Nephron progenitor cell (in vitro differentiated cells): ENCODE measurements at places on chromosomes 6 and 20.

GRCh38 chr20:347317-347639 lies 367 bp downstream of the NRSN2 start:
- no peak for DNase-seq

GRCh38 chr6:90158936-90159335 lies 137.7 kb downstream of the BACH2 start:
- DNase-seq: no peak

DNA sequence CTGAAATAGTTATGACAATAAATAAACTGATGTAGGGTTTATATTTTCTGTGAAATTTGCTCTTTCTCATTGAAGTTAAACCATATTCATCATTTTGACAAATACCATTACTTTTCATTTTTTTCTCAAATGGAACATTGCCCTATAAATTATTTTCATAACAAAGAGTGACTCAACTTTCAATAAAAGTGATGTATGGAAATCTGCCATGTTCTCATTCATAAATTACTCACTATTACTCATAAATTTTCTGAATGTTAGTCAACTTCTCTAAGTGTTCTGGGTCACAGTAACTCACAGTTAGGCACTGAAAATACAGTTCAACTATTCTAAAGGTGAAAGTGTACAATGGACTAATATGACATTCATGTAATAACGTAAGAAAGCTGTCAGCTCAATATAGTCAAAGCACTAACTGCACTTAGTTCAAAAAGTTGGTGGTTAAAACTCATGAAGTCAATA lies 19.0 kb upstream of the STX11 start:
- no peak for DNase-seq

DNA sequence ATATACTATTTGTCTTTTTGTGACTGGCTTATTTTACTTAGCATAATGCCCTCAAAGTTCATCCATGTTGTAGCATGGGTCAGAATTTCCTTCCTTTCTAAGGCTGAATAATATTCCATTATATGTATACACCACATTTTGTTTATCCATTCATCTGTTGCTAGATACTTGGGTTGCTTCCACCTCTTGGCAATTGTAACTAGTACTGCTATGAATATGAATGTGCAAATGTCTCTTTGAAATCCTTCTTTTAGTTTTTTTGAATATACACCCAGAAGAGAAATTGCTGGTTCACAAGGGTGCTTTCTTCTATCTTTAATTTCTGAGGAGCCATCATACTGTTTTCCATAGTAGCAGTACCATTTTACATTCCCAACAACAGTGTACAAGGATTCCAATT lies 21.3 kb upstream of the MAP7 start:
- DNase-seq: no peak

DNA sequence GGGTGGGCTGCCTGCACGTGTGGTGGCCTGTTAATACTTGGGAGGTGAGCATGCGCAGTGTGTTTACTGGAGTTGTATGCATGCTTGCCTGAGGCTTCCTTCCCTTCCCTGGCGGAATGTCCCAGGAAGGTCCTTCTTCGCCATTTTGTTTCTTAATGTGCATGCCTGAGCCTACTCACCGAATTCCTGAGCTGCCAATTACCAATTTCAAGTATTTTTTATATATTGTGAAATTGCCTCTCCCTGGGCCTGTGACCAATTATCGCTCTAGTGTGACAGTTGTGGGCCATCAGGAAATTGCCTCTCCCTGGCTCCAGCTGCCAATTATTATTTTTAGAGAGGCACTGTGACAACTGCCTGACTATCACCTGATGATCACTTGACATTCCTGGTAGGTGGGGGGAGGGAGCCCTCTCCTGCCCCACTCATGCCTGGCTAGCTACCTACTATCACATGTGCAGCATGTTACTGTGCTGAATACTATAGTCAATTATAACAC lies 70.0 kb downstream of the FAM50B start:
- DNase-seq: no peak

DNA sequence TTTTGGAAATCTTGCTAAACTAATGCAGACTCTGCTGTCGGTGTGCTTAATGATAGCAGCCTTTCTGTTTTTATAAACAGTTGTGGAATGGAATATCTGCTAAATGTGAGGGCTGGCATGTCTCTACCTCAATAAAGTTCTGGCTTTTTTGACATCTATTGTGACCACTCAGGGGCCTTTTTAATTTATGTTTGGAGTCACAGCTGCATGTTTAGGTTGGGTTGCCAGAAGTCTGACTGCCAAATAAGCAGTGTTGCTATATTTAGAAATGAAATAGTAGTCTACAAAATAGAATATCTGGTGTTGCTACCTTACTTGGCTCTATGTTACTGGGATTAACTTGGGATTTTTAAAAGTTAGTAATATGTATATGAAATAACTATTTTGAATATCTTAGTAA lies 125.1 kb upstream of the LOC128125822 start:
- no peak for DNase-seq
